ENCODE measurements at places on chromosomes 13 and 19. TPM values are rescaled to one million over a fixed set of nuclear protein-coding genes. Genes with fewer than 3 reads are reported as not detected.

GRCh38 chr19:43439032-43439708, 24.5 kb downstream of the TEX101 start:
- DNase-seq = no peak

GRCh38 chr13:93268327-93269028, 41.9 kb downstream of the GPC6 start:
- DNase-seq = no peak

DNA sequence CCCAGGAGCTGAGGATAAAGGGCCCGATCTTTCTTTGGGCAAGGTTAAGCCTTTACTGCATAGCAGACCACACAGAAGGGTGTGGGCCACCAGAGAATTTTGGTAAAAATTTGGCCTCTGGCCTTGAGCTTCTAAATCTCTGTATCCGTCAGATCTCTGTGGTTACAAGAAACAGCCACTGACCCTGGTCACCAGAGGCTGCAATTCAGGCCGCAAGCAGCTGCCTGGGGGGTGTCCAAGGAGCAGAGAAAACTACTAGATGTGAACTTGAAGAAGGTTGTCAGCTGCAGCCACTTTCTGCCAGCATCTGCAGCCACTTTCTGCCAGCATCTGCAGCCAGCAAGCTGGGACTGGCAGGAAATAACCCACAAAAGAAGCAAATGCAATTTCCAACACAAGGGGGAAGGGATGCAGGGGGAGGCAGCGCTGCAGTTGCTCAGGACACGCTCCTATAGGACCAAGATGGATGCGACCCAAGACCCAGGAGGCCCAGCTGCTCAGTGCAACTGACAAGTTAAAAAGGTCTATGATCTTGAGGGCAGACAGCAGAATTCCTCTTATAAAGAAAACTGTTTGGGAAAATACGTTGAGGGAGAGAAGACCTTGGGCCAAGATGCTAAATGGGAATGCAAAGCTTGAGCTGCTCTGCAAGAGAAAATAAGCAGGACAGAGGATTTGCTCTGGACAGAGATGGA, 8.4 kb upstream of the CEACAM19 start:
- no peak for DNase-seq

- DNase-seq = no peak
These were observed 23.7 kb upstream of the MAB21L1 start for GRCh38 chr13:35500144-35500543.

- no peak for DNase-seq
These were observed 9.5 kb downstream of the GAS6 start for GRCh38 chr13:113854238-113855011.

DNA sequence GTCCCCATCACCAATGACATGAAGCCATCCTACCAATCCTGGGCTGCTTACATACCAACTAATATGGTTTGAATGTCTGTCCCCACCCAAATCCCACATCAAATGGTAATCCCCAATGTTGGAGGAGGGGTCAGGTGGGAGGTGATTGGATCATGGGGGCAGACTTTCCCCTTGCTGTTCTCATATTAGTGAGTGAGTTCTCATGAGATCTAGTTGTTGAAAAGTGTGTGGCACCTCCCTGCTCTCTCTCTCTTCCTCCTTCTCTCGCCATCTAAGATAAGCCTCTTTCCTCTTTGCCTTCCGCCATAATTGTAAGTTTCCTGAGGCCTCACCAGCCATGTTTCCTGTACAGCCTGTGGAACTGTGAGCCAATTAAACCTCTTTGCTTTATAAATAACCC, 53.6 kb upstream of the FAM124A start:
- no peak for DNase-seq

DNA sequence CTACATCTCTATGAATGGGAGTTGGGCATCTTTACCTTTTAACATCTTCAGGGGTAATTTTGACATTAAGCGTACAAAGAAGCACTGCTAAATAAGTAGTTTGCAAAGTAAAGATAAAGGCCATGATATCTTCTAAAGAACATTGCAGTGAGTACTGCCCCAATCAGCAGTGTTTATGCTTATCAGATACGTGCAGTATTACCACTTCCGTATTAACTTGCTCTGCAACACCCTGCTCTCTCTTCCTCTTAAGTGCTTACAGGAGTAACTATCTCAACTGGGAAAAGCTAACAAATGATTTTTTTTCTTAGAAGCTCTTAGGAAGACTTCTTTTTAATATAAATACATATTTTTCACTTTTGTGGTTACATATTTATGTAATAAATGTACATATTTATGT, 793.7 kb upstream of the SLC10A2 start:
- no peak for DNase-seq

DNA sequence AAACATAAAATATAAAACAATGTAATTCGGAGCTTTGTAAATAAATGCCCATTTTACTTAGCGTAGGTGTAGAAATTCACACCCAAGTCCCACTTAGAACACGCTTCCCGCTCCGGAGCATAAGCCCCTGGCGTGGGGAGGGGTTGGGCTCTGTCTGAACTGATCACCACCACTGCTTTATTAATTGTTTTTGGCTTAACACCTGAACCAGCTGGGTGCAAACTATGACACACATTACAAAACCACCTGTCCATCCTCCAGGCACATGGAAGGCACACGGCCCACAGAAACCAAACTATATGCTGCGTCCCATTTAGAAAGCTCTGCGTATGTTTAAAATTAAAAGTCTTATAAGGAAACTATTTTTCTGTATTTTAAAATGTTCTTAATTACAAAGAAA, 25.9 kb downstream of the RASA3 start:
- DNase-seq = no peak

DNA sequence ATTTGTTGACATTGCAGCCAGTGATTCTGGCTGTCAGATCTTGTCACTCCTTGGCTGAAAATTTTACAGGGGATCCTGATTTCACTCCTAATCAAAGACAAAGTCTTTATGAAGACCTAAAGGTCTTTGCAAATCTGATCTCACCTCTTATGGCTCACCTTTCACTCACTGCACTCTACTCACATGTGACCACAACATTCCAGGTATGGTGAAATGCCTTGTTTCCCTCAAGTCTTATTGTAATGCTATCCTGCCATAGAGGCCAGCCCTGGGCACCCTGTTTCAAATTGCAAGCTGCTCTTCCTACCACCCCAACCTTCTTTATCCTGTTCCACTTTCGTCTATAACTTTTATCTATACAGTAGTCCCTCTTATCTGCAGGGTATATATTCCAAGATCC, 200.1 kb downstream of the NDFIP2 start:
- DNase-seq = no peak

GRCh38 chr13:20297181-20297580, 65.1 kb upstream of the GJB6 start:
- no peak for DNase-seq

- no peak for DNase-seq
These were observed at the start of gene DENND1C for GRCh38 chr19:6481541-6482342. Gene DENND1C (minus strand): TSS chr19:6481787. CDS start chr19:6481695, 92 bp downstream.

GRCh38 chr19:30570194-30570593, 198.0 kb downstream of the ZNF536 start:
- DNase-seq = no peak

DNA sequence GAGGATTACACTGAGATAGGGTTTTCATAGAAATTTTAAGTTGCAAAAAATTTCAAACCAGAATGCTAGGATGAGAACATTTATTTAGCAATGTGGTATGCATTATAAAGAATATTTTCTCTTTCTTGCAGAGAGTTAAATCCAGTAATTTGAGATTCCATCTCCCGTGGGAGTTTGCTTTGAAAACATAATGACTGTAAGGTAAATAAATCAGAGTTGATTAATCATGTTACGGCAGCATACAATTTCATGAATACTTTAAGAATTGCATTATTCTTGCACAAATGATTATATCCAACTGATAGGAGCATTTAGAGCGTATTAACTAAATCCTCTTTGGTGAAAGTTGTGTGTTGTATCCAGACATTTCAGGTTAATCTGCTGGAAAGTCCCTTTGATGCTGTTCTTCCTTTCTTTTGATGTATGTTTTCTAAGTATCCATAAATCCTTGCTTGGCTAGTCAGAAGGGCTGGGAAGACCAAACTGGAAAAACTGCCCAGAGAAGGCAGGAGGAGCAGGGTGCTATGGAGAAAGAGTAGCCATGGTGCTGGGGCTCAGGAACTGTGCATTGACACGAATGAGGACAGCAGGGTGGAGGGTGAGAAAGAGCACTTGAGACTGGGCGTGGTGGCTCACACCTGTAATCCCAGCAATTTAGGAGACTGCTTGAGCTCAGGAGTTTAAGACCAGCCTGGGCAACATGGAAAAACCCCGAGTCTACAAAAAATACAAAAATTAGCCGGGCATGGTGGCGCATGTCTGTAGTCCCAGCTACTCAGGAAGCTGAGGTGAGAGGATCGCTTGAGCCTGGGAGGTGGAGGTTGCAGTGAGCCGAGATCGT, 4.8 kb upstream of the GJA3 start:
- DNase-seq = no peak

GRCh38 chr13:110398564-110399507, 91.8 kb downstream of the COL4A2 start:
- DNase-seq = no peak

The PABPC3 gene
- total RNA-seq = 0.41 TPM

The TRPM4 gene
- 4.1 TPM for total RNA-seq

The LRRC25 gene
- total RNA-seq = 0.41 TPM

The CNFN gene
- not detected for total RNA-seq

The C13orf46 gene
- under 0.01 TPM for total RNA-seq

The SLC7A10 gene
- total RNA-seq = 0.41 TPM

The PRKCG gene
- total RNA-seq = 1.2 TPM

The CGB2 gene
- not detected for total RNA-seq

The NDFIP2 gene
- 61.1 TPM for total RNA-seq

The GPR4 gene
- total RNA-seq = under 0.01 TPM

The C19orf38 gene
- total RNA-seq = 0.82 TPM

The ZNF575 gene
- 0.82 TPM for total RNA-seq
